ENCODE measurements at places on chromosomes 7 and 10.
A peak's percentile ranks its signal among the peaks of the same experiment; 100 is the strongest.

- DNase-seq, result no peak
These were observed 121.9 kb downstream of the STRA8 start for GRCh38 chr7:135355377-135356048.

DNA sequence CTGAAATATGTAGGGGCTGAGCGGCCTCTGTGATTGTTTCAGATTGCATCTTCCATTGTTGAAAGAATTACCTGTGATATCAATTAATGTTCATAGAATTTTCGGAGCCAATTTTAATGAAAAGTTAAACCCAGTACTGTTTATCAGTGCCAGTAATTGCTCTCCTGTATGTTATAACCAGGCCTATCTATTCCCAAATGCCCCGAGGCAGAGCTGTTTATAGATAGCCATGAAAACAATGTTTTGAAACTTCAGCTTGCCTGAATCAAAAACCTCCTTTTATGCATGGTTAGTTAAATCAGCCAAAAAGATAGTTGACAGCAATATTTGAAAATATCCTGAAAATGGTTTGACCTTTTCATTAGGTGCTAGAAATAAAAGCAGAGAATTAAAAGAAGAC lies 50.1 kb upstream of the HDAC9 start:
- no peak for DNase-seq

DNA sequence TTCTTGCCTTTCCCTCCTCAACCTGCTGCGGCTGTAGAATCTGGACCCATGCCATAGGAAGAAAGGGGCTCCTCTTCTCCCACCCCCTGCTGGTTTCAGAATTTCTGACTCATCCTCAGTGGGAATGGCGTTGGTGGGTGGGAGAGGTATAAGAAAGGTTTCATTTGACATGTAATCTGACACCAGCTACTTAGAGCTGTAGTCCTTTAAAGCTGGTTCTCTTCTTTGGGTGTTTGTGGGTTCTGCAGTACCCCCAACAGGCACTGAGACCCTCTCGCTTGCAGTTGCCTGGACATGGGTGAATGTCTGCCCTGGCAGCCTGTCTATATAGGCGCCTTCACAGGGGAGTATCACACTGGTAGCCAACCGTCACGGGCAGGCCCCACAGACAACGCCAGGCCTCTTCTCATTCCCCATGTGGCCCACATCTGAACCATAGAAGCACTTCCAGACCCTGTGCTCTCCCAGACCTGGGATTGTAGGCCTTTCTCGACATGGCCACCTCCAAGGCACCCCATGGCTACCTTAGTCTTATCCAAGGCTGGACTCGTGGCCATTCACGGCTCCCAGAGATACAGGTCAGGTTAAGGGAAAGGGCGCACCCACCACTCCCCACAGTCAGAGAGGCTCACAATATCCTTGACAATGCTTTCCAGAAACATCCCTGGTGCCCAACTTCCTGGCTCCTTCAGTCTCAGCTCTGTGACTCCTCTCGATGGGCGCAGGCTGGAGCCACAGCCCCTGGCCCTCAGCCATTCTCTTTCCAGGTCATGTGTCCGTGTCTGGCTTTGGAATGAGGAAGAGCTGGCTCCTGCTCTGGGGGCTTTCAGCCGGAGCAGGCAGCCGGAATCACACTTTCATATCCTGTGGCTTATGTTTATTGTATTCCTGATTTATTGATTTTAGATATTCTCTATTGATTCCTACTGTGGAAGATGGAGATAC lies 17.5 kb downstream of the ZNF862 start:
- DNase-seq, result peak; percentile 66

DNA sequence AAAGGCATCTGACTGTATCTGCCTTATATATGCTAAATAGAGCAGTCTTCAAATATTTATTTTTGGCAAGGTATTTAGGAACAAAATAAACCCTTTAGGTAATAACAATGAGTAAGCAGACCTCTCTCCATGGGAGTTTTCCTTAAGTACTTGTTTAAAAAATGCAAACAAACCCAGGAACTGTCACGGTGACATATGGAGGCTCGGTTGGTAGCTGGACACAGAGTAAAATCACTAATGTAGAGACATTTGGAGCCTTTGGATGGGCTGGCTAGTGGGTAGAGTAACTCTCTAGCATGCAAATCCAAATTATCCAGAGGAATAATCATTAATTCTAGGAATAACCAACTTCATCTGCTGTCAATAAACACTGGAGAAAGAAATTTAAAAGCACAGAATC lies 71.6 kb upstream of the LAMB4 start:
- DNase-seq, result no peak

GRCh38 chr10:116870949-116871348 lies 21.6 kb downstream of the ENO4 start:
- DNase-seq, result no peak

DNA sequence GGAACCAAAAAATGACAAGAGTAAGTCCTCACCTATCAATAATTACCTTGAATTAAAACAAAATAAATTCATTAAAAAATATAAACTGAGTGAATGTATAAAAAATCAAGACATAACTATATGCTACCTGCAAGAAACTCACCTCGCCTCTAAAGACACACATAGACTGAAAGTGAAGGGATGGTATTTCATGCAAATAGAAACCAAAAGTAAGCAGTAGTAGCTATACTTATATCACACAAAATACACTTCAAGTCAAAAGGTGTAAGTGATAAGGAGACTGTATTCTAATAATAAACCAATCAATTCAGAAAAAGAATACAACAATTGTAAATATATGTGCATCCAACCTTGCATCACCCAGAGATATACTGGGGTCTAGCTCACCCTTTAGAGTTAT lies 332.6 kb downstream of the SH2D4B start:
- DNase-seq, result no peak

Measured in kidney (tissue), 22 donors.